ENCODE measurements at places on chromosomes 16 and 17. TPM values are rescaled to one million over a fixed set of nuclear protein-coding genes. Genes with fewer than 3 reads are reported as not detected.

SOX8 gene
- 0.92 TPM for total RNA-seq

SLC16A6 gene
- 0.19 TPM for total RNA-seq

CACNG1 gene
- not detected for total RNA-seq

NPIPB13 gene
- 20.5 TPM for total RNA-seq

DNA sequence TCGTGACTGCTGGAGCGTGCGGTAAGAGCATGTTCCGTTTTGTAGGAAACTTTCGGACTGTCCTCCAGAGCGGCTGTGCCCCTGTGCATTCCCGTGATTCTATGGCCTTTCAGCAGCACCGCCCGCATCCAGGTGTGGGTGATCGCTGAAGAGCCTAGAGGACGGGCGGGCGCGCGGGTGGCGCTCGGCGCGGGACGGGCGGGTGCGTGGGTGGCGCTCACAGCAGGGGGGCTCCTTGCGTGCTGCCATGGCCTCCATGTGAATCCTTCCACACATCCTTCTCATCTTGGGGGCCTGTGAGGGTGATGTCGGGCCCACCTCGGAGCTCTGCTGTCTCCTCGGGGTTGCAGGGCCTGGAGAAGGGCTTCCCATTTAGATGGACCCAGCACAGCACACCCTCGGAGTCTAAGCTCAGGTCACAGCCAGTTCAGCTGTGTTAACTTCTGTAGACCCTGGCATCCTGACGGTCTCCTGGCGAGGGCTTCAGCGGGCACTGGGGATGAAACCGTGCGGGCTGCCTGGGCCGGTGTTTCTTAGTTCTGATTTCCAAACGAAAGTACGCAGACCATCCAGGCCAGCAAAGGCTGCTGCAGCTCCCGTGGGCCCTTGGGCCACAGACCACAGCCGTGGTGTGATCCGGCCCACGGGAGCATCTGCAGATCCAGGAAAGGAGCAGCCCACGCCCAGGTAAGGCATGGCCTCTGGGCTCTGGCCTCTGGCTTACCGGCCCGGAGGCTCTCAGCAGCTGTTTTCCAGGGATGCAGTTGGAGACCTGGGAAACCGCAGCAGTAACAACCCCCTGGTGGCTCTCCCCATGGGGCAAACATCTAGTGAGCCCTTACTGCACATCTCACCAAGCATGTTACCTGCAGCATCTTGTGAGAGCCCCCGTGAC, 339.4 kb downstream of the FOXL1 start:
- H3K27ac ChIP-seq: no peak overlapping the region
- no peaks in the 10 kb centered on the region for H3K4me1 ChIP-seq
- peaks cover 85% of the 10 kb centered on the region for H3K27me3 ChIP-seq
- DNase-seq: no peak
- no peak overlapping the region for H3K4me3 ChIP-seq

GRCh38 chr17:17729620-17730249, 48.5 kb downstream of the RAI1 start:
- peak overlapping the region; percentile 26 for H3K4me3 ChIP-seq
- H3K36me3 ChIP-seq: peaks cover 25% of the 10 kb centered on the region
- peak; percentile 69 for DNase-seq

DNA sequence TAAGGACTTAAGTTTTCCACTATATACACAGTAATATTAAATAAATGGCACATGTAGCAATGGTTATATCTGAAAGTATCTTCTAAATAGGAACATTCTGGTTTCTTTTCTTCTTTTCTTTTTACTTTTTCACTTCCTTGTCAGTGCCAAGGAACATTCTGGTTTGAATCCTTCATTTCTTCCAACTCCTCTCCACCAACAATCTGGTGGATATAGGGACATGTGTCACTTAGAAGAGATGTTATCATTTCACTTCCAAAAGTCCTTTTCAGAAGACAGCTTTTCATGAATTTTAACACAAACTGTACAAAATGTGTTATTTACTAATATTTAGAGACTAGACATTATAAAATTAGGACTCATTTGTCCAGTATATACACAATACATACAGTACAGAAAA, 7.9 kb upstream of the GOT2 start:
- no peak for DNase-seq
- no peaks in the 10 kb centered on the region for H3K4me1 ChIP-seq
- peaks cover 24% of the 10 kb centered on the region for H3K27me3 ChIP-seq
- H3K27ac ChIP-seq: no peak overlapping the region
- no peaks in the 10 kb centered on the region for H3K36me3 ChIP-seq
- no peak overlapping the region for H3K4me3 ChIP-seq

DNA sequence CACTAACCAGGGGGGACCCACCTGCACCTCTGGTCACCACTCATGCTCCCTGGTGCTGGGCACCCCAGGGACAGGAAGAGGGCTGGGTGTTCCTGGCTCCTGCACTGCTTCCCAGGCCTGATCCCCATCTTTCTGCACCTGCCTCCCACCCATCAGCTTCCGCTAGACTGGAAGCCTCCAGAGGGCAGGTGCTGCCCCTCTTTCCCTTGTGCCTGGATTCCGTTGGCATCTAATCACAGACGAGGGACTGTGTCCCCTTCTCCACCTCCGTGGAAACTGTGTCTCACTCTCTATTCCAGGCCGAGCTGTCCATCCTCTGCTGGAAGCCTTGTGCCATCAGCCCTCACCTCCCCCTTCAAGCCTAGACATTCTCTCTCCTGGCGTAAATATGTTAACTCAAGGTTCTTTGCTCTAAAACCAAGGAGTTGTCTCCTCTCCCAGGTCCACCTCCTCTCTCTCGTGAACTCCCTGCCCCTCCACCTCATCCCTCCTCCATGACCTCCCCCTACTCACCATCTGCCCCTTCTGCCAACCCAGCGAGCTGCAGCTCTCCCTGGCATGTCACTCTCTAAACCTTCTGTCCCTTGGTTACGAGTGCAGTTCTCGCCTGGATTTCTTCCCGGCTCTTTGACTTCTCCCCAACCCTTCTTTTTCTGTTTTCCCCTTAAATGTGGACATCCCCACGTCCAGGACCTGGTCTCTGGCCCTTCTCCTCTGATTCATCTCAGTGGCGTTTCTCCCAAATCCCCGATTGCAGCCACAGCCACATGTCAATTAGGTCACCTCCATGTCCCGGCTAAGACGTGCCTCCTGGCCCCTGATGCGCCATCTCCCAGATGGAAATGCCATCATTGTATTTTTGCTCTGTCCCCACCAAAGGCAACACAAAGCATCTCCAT, 107.7 kb downstream of the SEC14L1 start:
- H3K4me3 ChIP-seq: no peak overlapping the region
- no peak overlapping the region for H3K27ac ChIP-seq
- peaks cover 19% of the 10 kb centered on the region for H3K27me3 ChIP-seq
- no peak for DNase-seq

GRCh38 chr17:4594931-4595684, 10.8 kb downstream of the SMTNL2 start:
- H3K4me3 ChIP-seq: peak overlapping the region; percentile 37
- peak; percentile 58 for DNase-seq
- H3K27ac ChIP-seq: no peak overlapping the region
- H3K4me1 ChIP-seq: no peaks in the 10 kb centered on the region
- H3K27me3 ChIP-seq: peaks cover 57% of the 10 kb centered on the region
- H3K36me3 ChIP-seq: no peaks in the 10 kb centered on the region

- no peak overlapping the region for H3K27ac ChIP-seq
- H3K36me3 ChIP-seq: no peaks in the 10 kb centered on the region
- H3K4me3 ChIP-seq: no peak overlapping the region
- peaks cover 6% of the 10 kb centered on the region for H3K4me1 ChIP-seq
- H3K27me3 ChIP-seq: no peaks in the 10 kb centered on the region
- peak; percentile 85 for DNase-seq
These were observed 29.3 kb downstream of the MXRA7 start for GRCh38 chr17:76681222-76682137.

DNA sequence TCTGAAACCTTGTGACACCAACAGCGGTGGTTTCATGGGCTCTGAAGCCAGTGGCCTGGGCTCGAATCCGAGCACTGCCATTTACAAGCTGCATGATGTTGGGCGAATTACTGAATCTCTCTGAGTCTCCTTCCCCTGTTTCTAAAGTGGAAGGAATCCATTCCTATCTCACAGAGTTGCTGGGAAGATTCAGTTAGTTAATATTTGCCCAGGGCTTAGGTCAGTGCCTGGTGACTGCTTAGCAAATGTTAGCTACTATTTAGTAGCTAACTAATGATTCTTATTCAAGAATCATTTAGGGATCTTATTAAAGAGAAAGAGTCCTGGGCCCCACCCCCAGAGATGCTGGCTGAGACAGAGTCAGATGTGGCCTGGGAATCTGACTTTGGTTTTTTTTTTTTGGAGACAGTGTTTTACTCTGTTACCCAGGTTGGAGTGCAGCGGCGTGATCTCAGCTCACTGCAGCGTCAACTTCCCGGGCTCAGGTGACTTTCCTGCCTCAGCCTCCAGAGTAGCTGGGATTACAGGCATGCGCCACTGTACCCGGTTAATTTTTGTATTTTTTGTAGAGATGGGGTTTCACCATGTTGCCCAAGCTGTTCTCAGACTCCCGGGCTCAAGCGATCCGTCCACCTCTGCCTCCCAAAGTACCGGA, 33.6 kb upstream of the RAI1 start:
- H3K27ac ChIP-seq: no peak overlapping the region
- H3K4me3 ChIP-seq: no peak overlapping the region
- H3K36me3 ChIP-seq: no peaks in the 10 kb centered on the region
- no peaks in the 10 kb centered on the region for H3K4me1 ChIP-seq

DNA sequence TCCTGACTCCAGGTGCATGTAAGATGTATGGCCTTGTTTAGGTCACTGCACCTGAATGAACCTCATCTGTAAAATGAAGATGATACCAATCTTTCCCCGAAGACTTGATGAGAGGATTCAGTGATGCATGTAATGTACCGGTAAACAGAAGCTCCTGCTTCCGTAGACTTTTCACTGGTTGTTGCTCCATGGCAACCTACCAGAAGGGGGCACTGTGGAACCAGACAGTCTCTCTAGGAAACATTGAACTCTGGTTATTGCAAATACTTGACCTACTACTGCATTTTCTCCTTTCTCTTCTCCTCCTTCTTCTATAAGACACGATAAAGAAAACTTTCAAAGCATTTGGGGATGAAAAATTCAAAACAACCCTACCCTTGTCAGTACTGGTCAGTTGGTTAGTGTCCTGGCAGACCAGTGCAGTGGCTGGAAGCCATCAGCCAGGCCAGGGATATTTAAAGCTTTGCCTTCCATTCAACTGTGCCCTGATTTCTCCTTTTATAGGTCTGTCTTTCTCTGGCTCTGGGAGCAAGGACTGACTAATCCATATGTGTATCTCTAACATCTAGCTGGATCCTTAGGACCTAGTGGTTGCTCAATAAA, 667.4 kb upstream of the SALL1 start:
- no peak overlapping the region for H3K27ac ChIP-seq
- no peaks in the 10 kb centered on the region for H3K36me3 ChIP-seq
- peaks cover 24% of the 10 kb centered on the region for H3K4me1 ChIP-seq
- no peak overlapping the region for H3K4me3 ChIP-seq
- H3K27me3 ChIP-seq: no peaks in the 10 kb centered on the region

Measured in Calu3 (cell line).